ENCODE measurements at places on chromosomes 2 and 18. TPM values are rescaled to one million over a fixed set of nuclear protein-coding genes. Genes with fewer than 3 reads are reported as not detected.

DNA sequence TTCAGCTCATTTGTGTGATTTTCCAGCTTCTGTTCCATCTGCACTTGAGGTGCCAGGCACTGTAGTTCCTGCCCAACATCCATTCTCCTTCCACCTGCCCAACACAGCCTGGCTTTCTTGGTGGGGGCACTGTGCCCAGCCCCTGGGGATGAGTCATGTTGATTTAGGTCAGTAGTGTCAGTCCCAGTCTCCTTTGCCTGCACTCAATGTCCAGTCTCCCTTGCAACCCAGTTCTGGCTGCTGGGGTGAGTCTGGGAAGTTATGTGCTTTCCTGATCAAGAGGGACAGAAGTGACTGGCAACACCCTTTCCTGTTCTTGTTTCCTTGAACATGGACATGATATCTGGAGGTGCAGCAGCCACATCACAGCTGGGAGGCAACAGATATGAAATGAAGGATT, 1.5 kb upstream of the ASB18 start:
- H3K27me3 ChIP-seq = no peaks in the 10 kb centered on the region
- H3K4me1 ChIP-seq = peaks cover 7% of the 10 kb centered on the region
- H3K27ac ChIP-seq = no peak overlapping the region
- no peaks in the 10 kb centered on the region for H3K36me3 ChIP-seq
- H3K4me3 ChIP-seq = no peak overlapping the region

DNA sequence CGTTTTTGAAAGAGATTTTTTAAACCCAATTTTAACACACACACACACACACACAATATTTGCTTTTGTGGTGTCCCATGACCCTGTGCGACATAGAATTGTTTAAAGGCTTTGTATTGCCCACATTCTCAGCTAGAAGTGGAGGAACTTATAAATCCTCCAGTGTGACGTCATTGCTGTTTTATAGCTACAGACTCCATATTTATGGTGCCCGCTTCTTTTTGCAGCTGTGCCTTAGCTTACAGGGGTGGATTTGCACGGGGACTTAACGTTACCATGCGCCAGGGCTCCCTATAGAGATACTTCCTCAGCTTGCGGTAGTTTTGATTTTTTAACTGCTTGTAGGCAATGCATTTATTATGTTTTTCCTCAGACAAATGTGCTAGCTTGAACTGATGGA, 101.9 kb upstream of the SMIM21 start:
- H3K4me1 ChIP-seq = no peaks in the 10 kb centered on the region
- H3K36me3 ChIP-seq = no peaks in the 10 kb centered on the region
- no peak overlapping the region for H3K27ac ChIP-seq
- H3K4me3 ChIP-seq = no peak overlapping the region

ST8SIA3 gene
- 0.04 TPM for total RNA-seq

MAP2 gene
- 13.4 TPM for total RNA-seq

PLA2R1 gene
- 4.7 TPM for total RNA-seq

CAPG gene
- 2.8 TPM for total RNA-seq

All from heart left ventricle (tissue), 16 donors.